Left lobe of liver (tissue), 2 donors: ENCODE measurements at places on chromosomes 7 and 10.
A peak's percentile ranks its signal among the peaks of the same experiment; 100 is the strongest.

- no peak for DNase-seq
Measured at GRCh38 chr10:114044247-114045135, 825 bp downstream of the ADRB1 start.

GRCh38 chr7:132066761-132067171, 509.5 kb downstream of the PLXNA4 start:
- no peak for DNase-seq

DNA sequence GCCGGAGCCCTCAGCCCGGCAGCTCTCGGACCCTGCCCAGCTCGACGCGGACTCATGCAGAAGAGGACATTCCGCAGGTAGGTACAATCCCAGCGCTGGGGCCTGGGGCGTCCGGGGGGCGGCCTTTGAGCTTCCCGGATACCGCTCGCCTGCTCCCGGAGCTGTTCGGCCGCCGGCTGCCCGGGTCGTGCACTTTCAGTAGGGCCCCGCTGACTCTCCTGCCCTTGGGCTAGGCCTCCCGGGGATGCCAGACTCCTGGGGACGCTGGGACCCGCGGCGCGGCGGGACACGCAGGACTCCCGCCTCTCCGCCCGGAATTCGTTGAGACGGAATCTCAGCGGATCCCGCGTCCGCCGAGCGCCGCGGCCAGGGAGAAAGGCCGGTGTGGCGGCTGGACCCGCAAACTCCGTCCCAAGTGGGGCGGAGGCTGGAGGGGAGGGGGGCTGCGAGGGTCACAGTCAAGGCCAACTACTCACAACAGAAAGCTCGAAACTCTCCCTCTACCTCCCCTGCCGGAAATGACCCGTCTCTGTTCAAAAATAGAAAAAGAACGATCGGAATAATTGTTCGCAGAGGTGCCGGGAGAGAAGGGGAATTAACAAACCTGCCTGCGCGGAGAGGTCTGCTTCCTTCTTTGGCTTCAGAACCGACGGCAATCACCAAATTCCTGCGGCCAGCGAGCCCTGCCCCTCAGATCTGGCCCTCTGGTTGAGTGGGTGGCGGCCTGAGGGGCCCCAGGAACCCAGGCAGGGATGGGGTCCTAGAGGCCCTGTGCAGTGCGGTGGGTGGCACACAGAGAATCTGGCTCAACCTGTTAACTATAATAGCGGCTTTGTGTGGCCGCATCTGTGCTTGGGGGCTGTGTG, 9.2 kb downstream of the TLX1 start:
- DNase-seq = no peak

GRCh38 chr7:44390701-44391100, 65.3 kb upstream of the CAMK2B start:
- DNase-seq = no peak

- no peak for DNase-seq
Measured at GRCh38 chr10:100890141-100890672, 22.6 kb upstream of the SLF2 start.

DNA sequence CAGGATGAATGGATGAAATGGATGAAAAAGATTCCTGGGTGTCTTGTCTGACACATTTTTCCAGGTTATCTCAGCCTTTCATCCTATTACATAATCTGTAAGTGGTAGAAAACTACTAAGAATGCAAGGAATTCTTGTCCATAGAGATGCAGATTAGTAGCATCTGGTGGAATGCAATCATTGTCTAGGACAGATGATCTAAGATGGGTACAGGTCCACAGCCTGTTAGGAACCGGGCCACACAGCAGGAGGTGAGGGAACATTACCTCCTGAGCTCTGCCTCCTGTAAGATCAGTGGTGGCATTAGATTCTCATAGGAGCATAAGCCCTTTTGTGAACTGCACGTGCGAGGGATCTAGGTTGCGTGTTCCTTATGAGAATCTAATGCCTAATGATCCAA, 225.0 kb downstream of the CALN1 start:
- DNase-seq = no peak

GRCh38 chr10:63414481-63415260, 51.1 kb downstream of the JMJD1C start:
- DNase-seq = no peak

DNA sequence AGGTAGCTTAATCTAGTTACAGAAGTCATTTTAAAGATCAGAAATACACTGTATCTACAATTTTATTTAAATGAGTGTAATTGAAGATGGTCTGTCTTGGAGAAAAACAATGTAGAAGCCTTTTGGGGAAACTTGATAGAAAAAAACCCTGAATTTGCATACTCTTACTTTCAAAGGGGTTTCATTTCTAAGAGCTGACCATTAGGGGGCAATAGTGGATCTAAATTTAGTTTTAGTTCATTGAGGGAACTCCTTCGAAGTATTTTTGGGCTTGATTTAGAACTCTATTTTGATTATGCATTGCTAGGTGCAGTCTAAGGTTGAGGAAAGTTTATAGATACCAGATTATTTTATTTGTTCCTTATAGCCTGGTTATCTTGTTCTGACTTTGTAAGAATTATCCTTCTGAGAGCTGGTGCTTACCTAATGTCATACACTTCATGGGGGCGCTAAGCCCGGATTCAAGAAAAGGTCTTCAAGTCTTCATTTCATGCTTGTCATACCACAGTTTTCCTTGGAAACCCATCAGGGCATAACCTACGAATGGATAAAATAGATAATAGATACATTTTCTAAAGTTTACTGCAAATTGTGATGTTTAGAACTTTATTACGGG, 69.1 kb upstream of the MXI1 start:
- DNase-seq = no peak

GRCh38 chr10:29005988-29006387, 282.9 kb upstream of the LYZL1 start:
- no peak for DNase-seq

GRCh38 chr7:5420881-5421713, 2.5 kb downstream of the TNRC18 start:
- DNase-seq = peak; percentile 60

DNA sequence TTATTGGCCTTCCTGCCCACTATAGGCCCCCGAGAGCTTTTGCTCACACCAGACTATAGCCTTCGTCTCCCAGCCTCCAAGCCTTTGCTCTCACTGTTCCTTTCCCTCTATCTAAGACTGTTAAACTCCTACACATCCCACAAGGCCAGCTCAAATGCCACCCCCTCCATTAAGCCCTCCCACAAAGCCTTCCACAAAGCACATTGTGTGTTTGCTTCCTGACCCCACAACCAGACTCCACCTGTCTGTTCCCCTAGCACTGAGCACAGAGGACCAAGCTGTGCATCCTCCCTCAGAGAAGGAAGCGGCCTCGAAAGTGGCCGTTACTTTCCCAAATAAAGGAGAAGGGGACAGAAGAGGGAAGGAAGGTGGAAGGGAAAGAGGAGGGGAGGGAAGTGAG, 1.3 kb downstream of the LOXL4 start:
- DNase-seq = no peak

GRCh38 chr10:117621196-117621595, 78.7 kb downstream of the EMX2 start:
- no peak for DNase-seq

DNA sequence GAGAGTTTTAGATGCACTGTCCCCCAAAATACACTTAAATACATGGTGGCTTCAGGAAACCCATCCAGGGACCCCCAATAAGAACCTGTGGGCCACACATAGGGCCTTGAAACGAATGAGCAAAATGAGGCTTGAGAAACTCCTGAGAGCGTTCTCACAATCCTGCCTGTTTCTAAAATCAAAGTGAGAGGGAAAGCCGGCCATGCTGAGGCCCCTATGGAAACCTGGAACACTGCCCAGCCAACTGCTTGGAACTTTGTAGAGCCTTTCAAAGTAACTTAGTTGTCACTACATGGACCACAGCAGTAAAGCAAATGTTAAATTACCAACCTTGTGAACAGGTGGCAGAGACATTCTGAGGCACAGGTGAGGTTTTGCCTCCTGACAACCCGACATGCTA, 13.4 kb downstream of the SGMS1 start:
- no peak for DNase-seq

DNA sequence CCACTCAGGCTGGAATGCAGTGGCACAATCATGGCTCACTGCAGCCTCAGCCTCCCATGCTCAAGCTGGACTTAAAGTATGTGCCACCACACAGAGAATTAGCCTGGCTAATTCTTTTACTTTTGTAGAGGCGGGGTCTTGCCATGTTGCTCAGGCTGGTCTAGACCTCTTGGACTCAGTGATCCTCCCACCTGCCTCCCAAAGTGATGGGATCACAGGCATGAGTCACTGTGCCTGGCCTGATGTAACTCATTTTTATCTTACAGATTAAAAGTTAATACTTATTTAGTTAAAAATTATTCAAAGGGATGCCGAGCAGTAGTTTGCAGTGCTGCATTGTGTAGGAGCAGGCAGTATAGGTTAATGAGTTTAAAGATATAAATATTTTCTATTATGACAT, 12.6 kb upstream of the PLXDC2 start:
- no peak for DNase-seq

- DNase-seq = no peak
Measured at GRCh38 chr10:118720685-118721538, 33.9 kb downstream of the CACUL1 start.

DNA sequence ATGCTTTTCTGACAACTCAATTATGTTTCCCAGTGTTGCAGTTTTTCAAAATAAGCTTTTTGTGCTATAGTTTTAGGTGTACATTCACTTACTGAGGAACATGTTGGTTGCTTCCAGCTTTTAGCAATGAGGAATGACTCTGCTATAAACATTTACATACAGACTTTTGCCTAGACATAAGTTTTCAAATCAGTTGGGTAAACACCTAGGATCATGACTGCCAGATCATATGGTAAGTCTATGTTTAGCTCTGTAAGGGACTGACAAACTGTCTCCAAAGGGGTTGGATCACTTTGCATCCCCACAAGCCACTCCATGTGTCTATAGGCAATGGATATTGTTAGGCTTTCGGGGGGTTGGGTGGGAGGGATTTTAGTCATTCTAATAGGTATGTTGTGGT, 10.8 kb upstream of the GRID2IP start:
- no peak for DNase-seq

GRCh38 chr10:97861097-97861750, 11.6 kb downstream of the GOLGA7B start:
- DNase-seq = no peak

DNA sequence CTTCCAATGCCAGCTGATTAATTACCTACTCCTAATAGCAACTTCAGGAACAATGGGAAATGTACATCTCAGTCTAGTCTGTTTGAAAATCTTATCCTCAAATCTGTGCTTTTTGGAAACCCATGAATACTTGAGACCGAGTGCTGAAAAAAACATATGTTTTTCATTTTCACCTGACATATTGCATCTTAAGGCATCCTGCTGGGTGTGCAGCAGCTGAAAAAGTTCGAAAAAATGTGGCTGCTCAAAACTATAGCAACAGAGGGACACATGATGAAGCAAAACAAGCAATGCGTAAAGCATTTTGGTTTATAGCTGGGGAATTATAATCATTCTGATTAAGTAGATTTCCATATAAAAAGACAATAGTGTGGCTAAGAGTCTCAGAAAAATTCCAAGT, 218.0 kb downstream of the CREB5 start:
- DNase-seq = no peak

DNA sequence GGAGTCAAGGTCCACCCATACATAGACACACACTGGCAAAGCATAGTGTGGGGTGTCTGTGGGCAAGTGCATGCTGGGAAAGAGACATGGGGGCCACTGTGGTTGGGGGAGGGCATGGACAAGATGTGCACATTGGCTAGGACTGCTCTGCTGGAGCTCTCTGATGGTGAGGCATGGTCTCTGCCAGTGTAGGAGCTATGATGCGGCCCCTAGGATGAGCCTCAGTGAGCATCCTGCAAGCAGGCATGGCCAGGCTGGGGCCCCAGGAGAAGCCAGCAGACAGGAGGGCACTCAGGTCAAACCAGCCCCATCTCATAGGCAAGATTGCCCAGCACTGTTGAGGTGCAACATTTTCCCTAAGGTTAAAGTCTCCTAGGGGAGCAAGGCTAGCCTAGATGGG, 489.4 kb downstream of the DNAJB9 start:
- no peak for DNase-seq
